Esophagus squamous epithelium (tissue), 5 donors: ENCODE measurements at places on chromosomes 6 and 20.

GRCh38 chr20:51687108-51687507, 81.1 kb downstream of the ATP9A start:
- DNase-seq, result no peak

GRCh38 chr6:89862273-89862672, 32.0 kb upstream of the GJA10 start:
- no peak for DNase-seq

- DNase-seq, result no peak
Observed at GRCh38 chr6:19312241-19312978, 524.8 kb upstream of the ID4 start.

- no peak for DNase-seq
Observed at GRCh38 chr6:26022132-26022472, 59.5 kb downstream of the TRIM38 start.

DNA sequence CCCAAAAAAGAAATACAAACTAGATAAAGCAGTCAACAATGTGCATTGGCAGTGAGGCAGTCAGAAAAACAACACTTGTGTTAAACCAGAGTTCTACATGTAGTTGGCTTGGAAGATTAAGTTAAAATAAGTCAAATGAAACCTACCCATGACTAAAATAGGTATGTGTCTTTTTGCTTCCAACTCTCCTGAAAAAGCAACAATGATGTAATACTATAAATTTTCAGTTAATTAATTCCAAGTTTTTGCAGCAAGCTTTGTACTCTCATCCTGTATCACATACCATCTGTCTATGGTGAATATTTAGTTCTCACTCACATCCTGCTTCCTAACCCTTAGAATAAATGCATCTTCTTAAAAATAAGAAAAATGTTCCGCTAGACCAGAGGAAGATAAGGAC, 261.5 kb downstream of the KIF16B start:
- no peak for DNase-seq

DNA sequence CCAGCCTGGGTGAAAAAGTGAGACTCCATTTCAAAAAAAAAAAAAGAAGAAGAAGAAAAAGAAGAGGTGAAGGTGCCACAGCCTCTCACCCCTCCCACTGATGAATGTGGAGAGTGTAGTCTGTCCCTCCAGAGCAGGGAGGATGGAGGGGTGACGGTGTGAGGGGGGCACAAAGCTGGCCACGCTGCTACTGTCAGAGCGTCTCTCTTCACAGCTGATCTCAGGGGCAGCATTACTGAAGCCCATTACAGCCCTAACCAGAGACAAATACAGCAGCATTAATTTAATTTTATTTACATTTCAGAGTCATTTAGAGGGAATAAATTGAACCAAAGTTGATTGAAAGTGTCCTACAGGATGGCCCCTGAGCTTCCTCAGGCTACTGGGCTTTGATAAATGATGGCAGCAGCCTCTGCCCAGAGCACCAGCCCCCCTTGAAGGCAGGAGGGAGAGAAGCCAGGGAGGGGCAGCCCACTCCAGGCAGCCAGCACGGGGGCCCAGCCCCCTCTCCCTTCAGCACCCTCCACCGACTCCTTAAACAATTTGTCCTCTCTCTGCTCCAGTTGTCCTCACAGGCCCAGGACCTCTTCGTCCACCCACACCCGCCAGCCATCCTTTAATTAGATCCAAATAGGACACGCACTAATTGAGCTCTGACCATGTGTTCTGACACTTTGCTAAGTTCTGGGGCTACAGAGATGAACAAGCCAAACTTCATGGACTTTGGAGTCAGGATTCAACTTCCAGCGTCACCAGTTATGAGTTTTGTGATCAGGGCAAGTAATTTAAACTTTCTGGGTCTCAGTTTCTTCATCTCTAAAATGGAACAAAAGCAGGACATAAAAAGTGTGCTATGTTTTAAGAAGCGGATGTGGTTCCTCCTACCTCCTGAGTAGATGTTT, 18.6 kb upstream of the ZFAND3 start:
- DNase-seq, result no peak

- no peak for DNase-seq
Observed at GRCh38 chr6:99822741-99823512, 171.1 kb downstream of the MCHR2 start.

DNA sequence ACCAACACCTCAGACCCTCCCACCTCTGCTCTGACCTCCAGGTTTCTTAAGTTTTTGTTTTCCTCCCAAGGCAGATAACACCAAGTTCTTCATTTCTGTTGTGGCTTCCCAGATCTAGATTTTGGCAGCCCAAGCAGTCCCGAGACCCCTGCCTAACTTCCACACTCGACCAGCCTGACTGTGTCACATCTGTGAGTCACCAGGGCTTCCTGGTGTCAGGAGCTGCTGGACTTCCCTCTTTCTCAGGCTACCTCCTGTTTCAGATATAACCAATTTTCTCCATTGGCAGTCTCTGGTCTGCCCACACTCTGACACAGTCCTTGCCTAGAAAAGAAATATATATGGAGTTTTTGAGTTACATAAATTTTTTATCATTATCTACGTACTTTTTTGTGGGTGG, 46.1 kb upstream of the CCN6 start:
- no peak for DNase-seq

DNA sequence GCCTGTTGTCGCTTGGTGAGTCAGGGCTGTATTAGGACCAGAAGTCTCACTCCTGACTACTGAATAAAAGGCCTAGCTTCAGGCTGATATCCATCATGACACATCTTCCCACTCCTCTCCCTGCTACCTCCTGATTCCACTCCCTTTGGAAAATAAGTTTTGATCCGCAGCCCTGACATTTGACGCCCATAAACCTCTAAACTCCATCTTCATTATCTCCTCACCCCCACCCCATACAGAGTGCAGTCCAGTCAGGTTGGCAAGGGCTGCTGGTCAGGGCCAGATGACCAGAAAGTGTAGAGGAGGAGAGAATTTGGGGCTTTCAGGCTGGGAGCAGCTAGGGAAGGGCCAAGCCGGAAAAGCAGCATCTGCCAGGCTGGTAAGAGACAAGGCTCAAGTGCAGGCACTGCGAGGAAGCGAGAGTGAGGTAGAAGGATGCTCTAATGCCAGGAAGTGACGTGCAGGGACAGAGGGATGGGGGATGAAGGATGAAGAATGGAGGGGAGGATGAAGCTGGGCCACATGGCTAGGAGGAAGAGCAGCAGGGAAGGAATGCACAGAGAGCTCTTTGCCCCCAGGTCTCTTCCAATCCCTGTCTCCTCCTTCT, 1.2 kb downstream of the GGT7 start:
- DNase-seq, result no peak

DNA sequence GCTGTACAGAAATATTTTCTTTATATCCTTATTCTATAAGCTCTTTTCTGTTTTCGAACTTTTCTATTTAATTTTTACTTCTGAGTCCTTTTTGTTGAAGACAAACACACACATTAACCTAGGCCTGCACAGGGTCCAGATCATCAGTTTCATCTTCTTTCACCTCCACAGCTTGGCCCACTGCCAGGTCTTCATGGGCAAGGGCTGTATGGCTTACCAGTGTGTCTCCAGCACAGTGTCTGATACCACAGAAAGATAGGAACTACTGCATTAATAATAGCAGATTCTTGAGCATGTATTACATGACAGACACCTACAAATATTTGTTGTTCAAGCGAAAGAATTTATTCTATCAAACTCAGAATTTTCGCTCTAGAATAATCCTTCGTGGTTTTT, 24.4 kb downstream of the QKI start:
- no peak for DNase-seq

GRCh38 chr6:89471287-89471867, 38.4 kb downstream of the ANKRD6 start:
- DNase-seq, result no peak

GRCh38 chr6:674956-675355, 18.0 kb downstream of the EXOC2 start:
- no peak for DNase-seq

GRCh38 chr6:34157851-34158250, 12.0 kb upstream of the GRM4 start:
- no peak for DNase-seq

- no peak for DNase-seq
Observed at GRCh38 chr6:98880486-98880885, 46.1 kb downstream of the POU3F2 start.

DNA sequence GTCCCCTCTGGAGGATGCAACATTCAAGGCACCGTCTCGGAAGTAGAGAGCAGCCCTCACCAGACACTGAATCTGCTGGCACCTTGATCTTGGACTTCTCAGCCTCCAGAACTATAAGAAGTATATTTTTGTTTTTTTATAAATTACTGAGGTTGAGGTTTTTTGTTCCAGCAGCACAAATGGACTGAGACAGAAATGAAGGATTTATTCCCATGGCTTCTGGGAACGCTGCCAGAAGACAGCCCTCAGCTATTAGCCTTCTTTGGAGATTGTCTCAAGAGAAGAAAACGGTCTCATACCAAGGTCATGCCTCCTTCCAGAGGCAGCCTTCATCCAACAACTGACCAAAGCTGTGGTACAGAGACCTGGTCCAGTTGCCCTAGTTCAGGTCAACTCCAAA, 85.4 kb downstream of the CHMP4B start:
- no peak for DNase-seq

DNA sequence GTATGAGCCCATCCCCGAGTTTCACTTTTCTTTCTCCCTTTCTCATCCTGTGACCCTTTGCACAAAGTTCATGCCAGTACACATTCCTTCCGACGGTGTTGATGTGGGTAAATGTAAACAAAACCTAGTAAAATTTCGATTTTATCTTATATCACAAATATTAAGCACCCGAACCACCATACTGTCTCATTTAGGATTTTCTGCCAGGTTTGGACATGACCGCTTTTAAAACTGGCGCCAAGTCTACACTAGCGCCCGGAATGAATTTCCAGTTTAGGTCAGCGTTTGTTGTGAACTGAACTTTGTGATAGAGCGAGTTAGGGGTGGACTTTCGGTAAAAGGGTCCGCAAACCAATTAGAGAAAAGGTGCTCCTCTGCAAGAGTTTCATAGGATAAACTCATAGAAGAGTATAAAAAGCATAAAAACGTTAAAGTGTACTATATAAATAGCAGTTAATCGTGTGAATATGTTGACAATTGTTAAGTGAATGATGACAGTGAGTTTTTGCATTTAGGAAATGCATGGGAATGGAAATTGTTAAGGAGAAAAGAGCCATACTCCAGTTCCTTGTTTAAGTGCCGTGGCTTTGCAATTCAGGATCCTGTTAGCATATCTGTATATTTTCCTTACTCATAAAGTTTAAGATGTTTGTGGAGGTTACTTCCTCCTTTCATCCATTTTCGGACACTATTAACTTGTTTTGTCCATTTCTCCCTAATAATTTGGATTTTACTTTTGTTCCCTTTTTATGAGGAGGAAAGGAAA, 937 bp downstream of the AKAP7 start:
- DNase-seq, result no peak

DNA sequence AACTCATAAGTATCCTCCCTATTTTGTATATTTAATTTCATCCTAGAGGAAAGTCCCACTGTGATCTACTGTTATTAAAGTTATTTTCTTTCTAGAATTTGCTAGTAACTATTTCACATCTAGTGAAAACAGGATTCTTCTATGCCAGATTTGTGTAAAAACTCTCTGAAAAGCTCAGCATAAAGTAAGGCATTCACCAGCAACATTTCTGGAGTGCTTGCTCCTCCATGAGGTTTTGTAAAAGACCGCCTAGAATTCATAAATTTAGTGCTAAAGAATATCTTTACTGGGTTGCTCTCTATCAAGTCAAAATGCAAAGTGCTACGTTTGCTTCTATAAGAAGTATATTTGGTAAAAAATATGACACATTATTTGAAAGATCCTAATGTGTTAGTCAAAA, 173.5 kb upstream of the IRAK1BP1 start:
- no peak for DNase-seq

GRCh38 chr6:138393871-138394783, 9.9 kb upstream of the HEBP2 start:
- no peak for DNase-seq

DNA sequence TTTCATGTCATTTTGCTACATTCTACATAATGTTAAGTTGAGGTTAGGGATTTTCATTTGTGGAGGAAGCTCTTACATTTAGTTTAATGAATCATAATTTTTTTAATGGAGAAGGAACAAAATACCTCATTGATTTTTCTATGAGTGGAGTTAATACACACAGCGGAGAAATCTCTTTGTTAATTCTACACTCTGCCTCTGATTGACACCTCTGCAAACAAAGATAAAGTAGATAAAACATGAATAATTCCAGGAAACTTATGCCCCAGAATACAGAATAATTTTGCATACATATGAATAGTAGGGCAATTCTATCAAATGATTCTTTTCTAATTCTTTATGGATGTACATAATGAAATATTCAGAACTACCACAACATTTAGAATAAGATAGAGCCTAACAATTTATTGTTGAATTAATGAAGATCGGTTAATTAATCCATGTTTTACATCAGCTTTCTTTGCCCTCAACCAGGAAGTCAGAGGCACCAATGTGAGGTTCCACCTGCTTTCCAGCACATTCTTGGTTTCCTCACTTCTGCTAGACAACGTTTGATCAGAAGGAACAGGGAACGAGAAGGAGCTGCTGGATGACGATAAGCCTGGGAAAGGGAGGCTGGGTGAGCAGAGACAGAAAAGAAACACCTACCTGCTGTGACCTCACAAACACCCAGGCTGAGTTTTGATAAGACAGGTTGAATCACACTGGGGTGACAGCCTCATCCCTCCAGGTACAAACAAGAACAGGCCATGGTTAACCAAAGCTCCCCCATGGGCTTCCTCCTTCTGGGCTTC, 4.3 kb downstream of the OR2H1 start:
- no peak for DNase-seq

DNA sequence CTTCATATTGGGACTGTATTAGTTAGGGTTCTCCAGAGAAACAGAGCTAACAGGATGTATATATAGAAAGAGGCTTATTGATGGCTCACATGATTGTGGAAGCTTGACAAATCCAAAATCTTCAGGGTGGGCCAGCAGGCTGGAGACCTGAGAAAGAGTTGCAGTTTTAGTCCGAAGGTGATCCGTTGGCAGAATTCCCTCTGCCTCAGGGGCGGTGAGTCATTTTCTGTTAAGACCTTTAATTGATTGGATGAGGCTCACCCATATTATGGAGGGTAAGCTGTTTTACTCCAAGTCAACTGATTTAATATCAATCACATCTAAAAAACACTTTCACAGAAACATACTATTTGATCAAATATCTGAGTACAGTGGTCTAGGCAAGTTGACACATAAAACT, 113.6 kb downstream of the FLRT3 start:
- no peak for DNase-seq

- no peak for DNase-seq
Observed at GRCh38 chr6:132491303-132491702, 21.6 kb downstream of the STX7 start.

DNA sequence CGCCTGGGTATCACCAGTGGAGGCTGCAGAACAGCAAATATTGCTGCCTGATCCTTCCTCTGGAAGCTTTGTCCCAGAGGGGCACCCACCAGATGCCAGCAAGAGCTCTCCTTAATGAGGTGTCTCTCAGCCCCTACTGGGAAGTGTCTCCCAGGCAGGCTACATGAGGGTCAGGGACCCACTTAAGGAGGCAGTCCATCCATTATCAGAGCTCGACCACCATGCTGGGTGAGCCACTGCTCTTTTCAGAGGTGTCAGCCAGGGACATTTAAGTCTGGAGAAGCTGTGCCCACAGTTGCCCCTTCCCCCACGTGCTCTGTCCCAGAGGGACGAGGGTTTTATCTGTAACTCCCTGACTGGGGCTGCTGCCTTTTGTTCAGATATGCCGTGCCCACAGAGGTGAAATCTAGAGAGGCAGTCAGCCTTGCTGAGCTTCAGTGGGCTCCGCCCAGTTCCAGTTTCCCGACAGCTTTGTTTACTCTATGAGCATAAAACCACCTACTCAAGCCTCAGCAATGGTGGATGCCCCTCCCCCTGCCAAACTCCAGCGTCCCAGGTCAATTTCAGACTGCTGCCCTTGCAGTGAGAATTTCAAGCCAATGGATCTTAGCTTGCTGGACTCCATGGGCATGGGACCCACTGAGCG, 25.9 kb upstream of the AIG1 start:
- DNase-seq, result no peak
